ENCODE measurements at places on chromosomes 2 and 18. TPM values are rescaled to one million over a fixed set of nuclear protein-coding genes. Genes with fewer than 3 reads are reported as not detected.

- peak overlapping the region; percentile 43 for H3K27ac ChIP-seq
- peaks cover 9% of the 10 kb centered on the region for H3K4me1 ChIP-seq
- no peaks in the 10 kb centered on the region for H3K27me3 ChIP-seq
- no peak overlapping the region for H3K4me3 ChIP-seq
Measured at GRCh38 chr2:120422465-120423160, 76.7 kb downstream of the INHBB start.

- no peak overlapping the region for H3K27ac ChIP-seq
- H3K36me3 ChIP-seq, result no peaks in the 10 kb centered on the region
- H3K27me3 ChIP-seq, result no peaks in the 10 kb centered on the region
Measured at GRCh38 chr2:116467243-116467642, 1347.2 kb upstream of the DDX18 start.

- H3K36me3 ChIP-seq, result no peaks in the 10 kb centered on the region
- H3K4me3 ChIP-seq, result no peak overlapping the region
- H3K4me1 ChIP-seq, result no peaks in the 10 kb centered on the region
- DNase-seq, result no peak
Measured at GRCh38 chr18:55265130-55265675, 305.9 kb upstream of the CCDC68 start.

GRCh38 chr18:46324087-46324955 lies 220.1 kb downstream of the HAUS1 start:
- no peaks in the 10 kb centered on the region for H3K4me1 ChIP-seq
- H3K4me3 ChIP-seq, result no peak overlapping the region
- H3K27ac ChIP-seq, result no peak overlapping the region
- no peaks in the 10 kb centered on the region for H3K36me3 ChIP-seq
- no peaks in the 10 kb centered on the region for H3K27me3 ChIP-seq

DNA sequence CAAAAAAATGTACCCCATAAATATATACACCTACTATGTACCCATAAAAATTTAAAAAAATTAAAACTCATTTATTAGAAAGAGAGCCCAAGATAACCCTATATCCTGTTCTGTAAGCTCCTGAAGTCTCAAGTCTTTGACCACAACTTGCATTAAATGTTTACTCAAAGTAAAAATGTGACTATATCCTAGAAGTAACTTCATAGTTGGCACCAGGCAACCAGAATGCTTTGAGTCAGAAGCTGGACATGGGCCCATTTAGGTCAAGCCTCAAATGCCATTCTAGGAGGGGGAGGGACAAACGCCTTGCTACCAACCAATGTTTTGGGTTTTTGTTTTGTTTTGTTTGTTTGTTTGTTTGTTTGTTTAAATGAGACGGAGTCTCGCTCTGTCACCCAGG lies 9.3 kb upstream of the TBC1D8 start:
- H3K27ac ChIP-seq, result no peak overlapping the region
- no peaks in the 10 kb centered on the region for H3K36me3 ChIP-seq

DNA sequence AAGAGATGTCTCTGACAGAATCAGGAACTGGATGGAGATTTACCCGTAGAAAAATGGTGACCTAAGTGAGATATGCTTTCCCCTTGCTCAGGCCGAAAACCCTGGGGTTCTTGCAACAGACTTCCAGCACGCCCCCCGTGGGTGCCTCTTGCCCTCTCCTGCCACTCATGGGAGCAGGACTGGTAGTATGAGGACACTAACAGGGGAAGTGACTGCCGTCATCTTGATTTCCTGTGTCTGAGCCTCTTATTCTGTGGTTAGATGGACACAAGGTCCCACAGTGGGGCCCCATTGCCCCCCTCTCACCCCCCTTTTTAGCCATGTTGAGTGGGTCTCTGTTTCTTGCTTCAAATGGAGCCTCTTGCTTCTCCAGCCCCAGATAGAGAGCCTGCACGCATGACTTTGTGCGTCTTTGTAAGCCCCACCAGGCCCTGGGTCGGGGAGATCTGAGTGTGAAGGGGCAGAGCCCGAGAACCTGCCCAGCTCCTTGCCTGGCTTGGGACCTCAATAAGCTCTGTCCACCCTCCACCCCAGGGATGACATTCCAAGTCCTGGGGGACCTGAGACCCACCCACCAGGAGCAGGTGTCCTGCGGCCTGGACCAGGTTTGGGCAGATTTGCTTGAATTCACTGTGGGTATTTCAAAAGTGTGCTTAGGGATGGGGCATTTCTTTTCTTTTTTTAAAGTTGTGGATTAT lies 12.6 kb downstream of the GNLY start:
- DNase-seq, result no peak
- H3K27ac ChIP-seq, result no peak overlapping the region
- no peaks in the 10 kb centered on the region for H3K4me1 ChIP-seq
- H3K4me3 ChIP-seq, result no peak overlapping the region
- H3K36me3 ChIP-seq, result no peaks in the 10 kb centered on the region
- no peaks in the 10 kb centered on the region for H3K27me3 ChIP-seq

DNA sequence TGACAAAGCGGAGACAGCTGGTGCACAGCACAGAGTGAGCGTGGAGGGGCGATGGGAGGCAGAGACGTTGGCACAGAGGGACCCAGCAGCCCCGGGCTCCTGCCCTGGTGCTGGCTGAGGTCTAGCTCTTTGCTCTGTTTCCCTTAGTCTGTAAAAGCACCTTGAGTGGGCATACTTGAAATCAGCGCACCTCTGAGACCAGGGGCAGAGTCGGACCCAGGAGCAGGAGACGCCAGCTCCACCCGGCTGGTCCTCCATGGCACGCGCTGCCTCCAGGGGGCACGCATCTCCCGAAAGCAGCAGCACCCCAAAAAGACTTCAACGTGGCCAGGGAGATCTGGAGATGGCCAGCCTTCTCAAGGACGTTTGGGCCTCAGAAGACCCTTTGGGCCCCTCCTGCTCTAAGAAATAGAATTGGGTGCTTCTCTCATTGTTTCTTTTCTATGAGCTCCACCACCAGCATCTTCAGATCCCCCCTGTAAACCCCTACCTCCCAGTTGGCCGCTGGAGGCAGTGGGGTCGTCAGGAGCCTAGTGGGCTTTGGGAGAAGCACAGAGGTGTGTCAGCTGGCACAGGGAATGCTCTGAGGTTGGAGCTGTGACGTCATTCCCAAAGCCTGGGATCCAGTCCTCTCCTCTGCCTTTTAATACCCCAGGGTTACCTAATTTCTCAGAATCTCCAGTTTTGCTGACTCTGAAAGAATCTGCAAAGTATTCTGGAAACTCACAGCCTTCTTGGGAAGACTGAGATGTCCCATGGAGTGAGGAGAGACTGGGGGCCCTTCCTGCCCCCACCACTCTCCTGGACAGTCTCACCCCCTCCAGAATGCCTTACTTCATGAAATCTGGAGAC lies 58.9 kb downstream of the CIB4 start:
- H3K27me3 ChIP-seq, result no peaks in the 10 kb centered on the region
- H3K36me3 ChIP-seq, result no peaks in the 10 kb centered on the region
- H3K4me3 ChIP-seq, result no peak overlapping the region
- H3K4me1 ChIP-seq, result no peaks in the 10 kb centered on the region
- H3K27ac ChIP-seq, result no peak overlapping the region

DNA sequence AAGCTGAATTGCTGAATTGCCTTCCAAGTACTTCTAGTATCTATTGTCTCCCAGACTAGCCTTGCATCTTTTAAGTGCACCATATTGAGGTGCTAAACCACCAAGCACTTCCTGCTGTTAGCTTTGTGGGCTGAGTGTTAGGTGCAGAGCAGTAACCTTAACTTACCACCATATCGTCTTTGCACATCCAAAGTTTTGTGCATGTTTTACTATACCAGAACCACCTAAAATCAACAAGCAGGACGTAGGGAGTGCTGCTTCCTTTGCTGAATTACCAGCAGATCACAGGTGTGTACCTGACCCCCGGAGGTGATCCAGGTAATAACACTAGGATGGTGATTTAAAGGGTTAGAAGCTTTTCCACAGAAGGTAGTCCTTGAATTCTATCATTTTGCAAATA lies 359.9 kb upstream of the HNRNPA3 start:
- no peaks in the 10 kb centered on the region for H3K4me1 ChIP-seq
- H3K27me3 ChIP-seq, result no peaks in the 10 kb centered on the region
- no peak overlapping the region for H3K4me3 ChIP-seq
- H3K27ac ChIP-seq, result no peak overlapping the region
- DNase-seq, result no peak

DNA sequence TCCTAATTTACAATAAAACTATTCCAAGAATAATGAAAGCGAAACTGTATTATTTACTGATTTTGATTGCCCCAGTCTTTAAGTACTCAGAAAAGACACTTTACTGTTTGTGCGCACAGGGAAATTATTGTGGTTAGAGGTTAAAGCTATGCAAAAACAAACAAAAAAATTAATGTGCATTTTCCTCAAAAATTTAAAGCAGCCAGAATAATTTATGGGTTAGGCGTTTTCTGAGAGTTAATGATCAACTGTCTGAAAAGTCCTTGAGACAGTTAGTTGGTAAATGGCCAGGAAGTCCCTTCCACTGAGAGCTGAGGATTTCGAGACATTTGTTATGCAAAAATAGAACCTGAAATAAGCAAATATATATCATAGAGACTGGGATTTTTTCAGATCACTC lies 143.3 kb downstream of the IRS1 start:
- DNase-seq, result no peak
- H3K4me1 ChIP-seq, result peaks cover 7% of the 10 kb centered on the region
- H3K36me3 ChIP-seq, result no peaks in the 10 kb centered on the region
- no peaks in the 10 kb centered on the region for H3K27me3 ChIP-seq
- no peak overlapping the region for H3K27ac ChIP-seq
- no peak overlapping the region for H3K4me3 ChIP-seq

DNA sequence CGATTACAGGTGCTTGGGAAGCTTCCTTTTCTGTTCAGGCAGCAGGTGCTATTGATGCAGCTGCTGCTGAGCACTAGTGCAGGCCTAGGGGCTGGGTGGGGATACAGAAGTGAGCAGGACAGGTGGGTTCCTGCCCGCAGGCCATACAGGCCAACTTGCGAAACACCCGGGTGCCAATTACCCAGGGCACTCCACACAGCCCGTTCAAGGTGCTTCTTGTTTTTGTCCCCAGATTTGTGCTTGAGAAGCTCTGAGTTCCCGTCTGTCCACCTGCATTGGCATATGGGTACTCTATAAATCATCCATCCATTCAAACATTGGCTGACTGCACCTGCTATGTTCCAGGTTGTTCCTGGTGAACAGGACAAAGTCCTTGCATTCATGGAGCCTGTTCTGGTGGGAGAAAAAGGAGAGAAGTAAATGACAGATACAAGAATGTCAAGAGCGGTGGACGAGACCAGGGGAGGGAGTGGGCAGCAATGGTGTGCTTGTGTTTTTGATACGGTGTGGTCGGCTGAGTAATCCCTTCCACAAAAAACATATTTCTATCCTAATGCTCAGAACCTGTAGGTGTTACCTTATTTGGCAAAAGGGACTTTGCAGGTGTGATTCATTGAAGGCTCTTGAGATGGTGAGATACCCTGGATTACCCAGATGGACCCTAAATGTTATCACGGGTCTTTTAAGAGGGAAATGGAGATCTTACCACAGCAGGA lies 31.4 kb downstream of the SH3BP4 start:
- peaks cover 25% of the 10 kb centered on the region for H3K4me1 ChIP-seq
- no peak for DNase-seq
- H3K4me3 ChIP-seq, result no peak overlapping the region
- H3K36me3 ChIP-seq, result no peaks in the 10 kb centered on the region
- H3K27ac ChIP-seq, result peak overlapping the region; percentile 79

GRCh38 chr2:152492131-152492530 lies 157.2 kb downstream of the FMNL2 start:
- no peak overlapping the region for H3K4me3 ChIP-seq
- H3K4me1 ChIP-seq, result no peaks in the 10 kb centered on the region
- no peaks in the 10 kb centered on the region for H3K36me3 ChIP-seq
- no peaks in the 10 kb centered on the region for H3K27me3 ChIP-seq

DNA sequence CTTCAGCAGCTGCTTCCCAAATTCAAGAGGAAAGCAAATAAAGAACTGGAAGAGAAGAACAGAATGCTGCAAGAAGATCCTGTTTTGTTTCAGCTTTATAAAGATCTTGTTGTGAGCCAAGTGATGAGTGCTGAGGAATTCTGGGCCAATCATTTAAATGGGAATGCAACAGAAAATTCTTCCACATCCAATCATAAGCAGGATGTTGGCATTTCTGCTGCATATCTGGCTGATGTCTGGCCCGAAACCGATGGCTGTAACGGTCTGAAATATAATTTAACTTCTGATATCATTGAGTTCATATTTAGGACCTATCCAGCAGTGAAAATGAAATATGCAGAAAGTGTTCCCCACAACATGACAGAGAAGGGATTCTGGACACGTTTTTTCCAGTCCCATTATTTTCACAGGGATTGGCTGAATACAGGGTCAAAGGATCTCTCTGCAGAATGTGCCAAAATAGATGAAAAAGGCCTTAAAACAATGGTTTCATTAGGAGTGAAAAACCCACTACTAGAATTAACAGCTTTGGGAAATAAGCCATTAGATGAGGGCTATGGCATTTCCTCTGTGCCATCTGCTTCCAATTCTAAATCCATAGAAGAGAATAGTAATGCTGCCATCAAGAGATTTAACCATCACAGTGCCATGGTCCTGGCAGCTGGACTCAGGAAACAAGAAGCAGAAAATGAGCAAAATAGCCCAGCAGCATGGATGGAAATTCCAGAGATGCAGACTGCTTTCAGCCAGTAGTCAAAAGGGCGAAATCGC lies 175.6 kb downstream of the MC4R start:
- H3K27ac ChIP-seq, result no peak overlapping the region
- DNase-seq, result no peak
- no peaks in the 10 kb centered on the region for H3K36me3 ChIP-seq
- no peaks in the 10 kb centered on the region for H3K27me3 ChIP-seq
- no peak overlapping the region for H3K4me3 ChIP-seq

DNA sequence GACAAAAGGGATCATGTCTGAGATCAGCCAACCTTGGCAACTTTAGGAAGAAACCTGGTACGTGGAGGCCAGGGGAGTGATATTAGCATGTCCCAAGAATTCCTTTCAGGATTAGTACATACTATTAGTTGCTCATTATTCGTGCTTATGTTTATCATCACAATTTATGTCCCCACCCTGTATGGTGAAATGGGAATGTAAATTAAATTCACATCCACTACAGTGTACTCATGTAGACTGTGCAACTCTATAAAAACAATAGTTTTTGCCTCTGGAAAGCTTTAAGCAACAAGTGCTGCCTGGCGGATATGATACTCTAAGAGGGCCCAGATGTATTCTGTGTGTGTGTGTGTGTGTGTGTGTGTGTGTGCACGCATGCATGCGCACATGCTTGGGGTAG lies 110.7 kb downstream of the GALNT14 start:
- H3K27ac ChIP-seq, result no peak overlapping the region
- no peak for DNase-seq
- no peaks in the 10 kb centered on the region for H3K4me1 ChIP-seq
- H3K36me3 ChIP-seq, result no peaks in the 10 kb centered on the region

The GALNT3 gene
- total RNA-seq, result 24.5 TPM

The IL18R1 gene
- 0.91 TPM for total RNA-seq

The TMEM163 gene
- 23.1 TPM for total RNA-seq

The ST8SIA5 gene
- not detected for total RNA-seq

The IL18RAP gene
- total RNA-seq, result not detected

The CD8A gene
- 1.3 TPM for total RNA-seq

The MBD5 gene
- 44.7 TPM for total RNA-seq

Measured in prostate gland (tissue), 2 donors.